ENCODE measurements at places on chromosomes 5 and 9.
A peak's percentile ranks its signal among the peaks of the same experiment; 100 is the strongest.

GRCh38 chr5:50292735-50293394, 148.2 kb downstream of the EMB start:
- DNase-seq = no peak

DNA sequence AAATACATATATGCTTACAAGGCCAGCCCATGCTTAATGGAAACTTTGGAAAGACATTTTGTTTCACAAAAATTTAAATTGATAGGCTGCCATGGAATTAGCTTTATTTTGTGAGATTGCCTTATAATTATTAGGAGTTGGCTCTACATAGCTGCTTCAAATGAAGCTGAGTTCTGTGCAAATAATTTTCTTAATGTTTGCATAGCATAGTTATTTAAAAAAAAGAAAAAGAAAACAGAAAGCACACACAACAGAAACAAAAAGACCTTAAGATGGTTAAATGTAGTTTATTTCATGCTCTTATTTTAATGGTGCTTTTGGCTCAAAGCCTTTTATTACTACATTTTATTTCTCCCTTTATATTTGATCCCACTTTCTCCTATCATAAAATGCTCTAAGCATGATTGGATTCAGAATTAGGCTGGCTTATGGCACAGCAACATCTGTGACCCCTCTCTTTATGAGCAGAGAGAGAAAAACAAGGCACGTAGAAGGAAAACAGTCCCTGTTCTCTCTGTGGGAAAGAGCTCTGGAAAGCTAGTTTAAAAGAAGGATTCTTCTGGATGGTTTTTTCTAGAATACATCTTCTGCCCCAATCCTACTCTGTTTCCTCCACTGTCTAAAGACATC, 530.5 kb downstream of the NTRK2 start:
- DNase-seq = no peak

GRCh38 chr9:120306561-120306960, 273.4 kb downstream of the CDK5RAP2 start:
- DNase-seq = no peak

- DNase-seq = peak; percentile 70
These were observed 23.5 kb upstream of the IL12B start for GRCh38 chr5:159353661-159354252.

GRCh38 chr5:32646061-32646969, 61.0 kb downstream of the SUB1 start:
- no peak for DNase-seq

DNA sequence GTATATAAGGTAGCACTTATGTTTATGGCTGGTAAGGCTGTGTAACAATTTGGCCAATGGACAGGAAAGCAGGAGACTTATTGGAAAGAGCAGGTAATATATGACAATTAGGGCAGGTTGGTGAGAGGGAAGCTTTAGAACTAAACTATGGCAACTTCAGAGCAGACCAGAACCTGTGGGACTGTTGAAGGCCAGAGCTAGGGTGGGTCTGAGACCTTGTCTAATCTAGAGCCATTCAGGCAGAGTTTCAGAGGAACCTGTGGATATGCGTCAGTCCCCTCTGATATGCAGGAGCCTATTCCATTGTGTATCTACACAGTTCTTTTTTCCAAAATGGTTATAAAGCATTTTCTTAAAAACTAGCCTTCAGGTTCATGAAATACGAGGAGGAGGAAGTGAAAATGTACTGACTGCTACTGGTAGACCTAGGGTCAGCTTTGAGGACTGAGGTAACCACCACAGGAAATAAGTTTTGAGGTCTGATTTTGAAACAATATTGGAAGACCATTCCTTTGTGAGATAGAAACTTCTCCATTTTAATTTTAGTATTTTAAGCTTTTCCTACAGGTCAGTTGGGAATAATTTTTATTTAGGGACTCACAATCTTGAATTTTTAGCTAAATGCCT, 37.6 kb downstream of the ELL2 start:
- no peak for DNase-seq

- DNase-seq = no peak
These were observed 205.1 kb downstream of the NTRK2 start for GRCh38 chr9:84874596-84874995.

GRCh38 chr5:75054134-75054930, 2.0 kb upstream of the GCNT4 start:
- peak; percentile 57 for DNase-seq

DNA sequence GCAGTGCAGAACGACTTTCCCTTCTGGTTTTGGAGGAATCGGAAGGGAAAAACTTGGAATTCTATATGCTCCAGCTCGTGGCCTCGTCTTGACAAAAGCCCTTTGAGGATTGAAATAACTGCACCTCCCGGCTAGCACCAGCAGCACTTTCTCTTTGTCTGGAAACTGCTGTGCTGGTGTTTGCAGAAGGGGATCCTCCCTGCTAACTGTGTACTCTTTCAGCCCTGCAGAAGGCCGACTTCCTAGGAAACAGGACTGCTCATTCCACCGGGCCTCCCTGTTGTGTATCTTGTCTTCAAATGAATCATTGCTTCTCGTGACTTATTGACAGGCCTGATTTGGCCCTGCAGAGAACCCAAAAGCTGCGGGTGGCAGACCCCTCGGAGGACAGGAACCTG, 23.6 kb downstream of the STC2 start:
- DNase-seq = peak; percentile 50

All from astrocyte of the spinal cord (primary cell).